ENCODE measurements at places on chromosomes 7 and 10.

DNA sequence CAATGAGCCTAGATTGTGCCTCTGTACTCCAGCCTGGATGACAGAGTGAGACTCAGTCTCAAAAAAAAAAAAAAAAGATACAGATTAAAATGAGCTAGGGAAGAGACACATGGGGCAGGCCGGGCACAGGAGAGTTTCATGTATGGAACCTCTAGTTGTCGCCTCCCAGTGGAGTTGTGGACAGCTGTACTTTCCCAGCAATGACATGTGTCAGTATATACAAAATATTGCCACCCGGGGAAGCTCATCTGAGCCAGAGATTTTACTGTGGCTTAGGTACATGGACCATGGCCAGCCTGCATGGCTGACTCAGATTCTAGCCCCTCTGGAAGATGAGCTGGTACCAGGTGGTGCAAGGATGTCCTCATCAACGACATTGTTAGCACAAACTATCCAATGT is 87.4 kb downstream of the COL26A1 start:
- no peak for DNase-seq

DNA sequence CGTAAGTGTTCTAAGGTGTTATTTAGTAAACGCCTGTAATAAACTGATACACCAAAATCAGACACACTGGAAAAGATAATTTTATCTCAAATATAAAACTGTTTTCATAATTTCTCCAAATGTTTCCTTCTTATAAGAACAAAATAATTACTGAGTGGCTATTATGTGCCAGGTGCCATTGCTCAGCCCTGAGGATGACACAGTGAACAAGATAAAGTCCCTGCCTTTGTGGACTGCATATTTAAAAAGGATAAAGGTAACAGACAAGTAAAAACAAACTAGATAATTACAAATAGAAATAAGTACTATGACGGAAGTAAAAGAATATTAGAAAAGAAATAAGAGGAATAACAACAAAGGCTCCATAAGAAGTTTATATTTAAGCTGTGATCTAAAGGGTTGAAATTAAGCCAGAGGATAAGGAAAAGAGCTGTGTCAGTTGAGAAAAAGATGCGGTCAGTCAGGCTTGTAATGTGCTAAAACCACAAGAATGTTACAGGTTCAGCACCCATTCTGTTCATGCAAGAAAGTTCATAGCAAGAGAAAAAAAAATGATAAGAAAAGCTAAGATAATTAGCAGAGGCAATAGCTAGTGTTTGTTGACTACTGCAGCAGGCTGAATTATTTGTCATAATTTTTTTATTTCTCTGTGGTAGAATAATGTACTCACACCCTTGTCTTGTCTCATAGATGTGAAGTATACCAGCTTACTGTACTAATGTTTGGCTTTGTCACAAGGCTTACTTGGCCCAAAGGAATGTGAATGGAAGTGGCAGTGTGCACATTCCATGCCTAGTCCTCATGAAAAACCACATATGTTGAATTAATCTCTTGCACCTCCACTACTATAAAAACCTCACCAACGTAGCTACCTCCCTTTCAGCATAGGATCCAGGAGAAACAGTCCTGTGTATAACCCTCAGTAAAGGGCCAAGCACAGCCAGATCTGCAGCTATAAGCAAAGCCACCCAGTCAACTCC is 75.1 kb downstream of the CRPPA start:
- no peak for DNase-seq

GRCh38 chr7:77450613-77451012 is 34.5 kb upstream of the GSAP start:
- no peak for DNase-seq

- no peak for DNase-seq
Measured at GRCh38 chr7:11228515-11228914, 254.8 kb downstream of the PHF14 start.

- DNase-seq = no peak
Measured at GRCh38 chr10:133528845-133529575, 1.8 kb downstream of the CYP2E1 start.

DNA sequence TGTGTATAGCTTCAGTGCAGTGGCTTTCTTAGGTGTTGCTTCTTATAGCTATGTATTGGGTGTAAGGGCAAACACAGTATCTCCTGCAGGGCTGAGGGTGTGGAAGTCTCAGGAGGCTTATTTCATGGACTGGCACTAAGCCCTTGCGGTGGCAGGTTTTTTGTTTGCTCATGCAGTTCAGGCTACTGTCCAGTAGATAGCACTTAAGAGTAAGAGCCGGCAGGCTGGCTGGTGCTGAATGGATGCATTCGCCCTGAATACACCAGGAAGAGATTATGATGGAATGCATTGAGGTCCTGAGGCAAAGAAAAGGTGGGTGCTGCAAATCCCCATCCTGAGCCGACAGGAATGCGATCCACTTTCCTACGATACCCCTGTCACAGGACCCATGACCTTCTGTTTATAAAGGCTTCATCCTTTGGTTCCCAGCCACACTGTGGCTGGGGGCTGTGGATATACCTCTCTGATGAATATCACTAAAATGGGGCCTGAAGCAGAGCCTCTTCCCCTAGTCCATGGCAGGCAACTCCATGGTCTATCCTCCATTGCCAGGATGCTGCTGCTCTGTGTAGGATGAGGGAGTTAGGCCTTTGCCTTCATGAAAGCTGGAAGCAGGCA is 44.9 kb downstream of the ANXA8 start:
- no peak for DNase-seq

Data from stimulated activated CD4-positive, alpha-beta T cell treated with anti-CD3 and anti-CD28 coated beads, Interleukin-15, amount 100 ng/mL, for 1 hour (primary cell).